ENCODE measurements at places on chromosomes 3 and 15. TPM values are rescaled to one million over a fixed set of nuclear protein-coding genes. Genes with fewer than 3 reads are reported as not detected.

Gene MAPKBP1
- total RNA-seq, result 16.0 TPM

Gene BCL6
- total RNA-seq, result 17.2 TPM

Gene TM4SF18
- not detected for total RNA-seq

Gene C2CD4A
- 0.09 TPM for total RNA-seq

Gene TMEM87A
- 47.2 TPM for total RNA-seq

Gene MEIS2
- not detected for total RNA-seq

Gene SCAANT1
- not detected for total RNA-seq

Gene FGD5
- total RNA-seq, result not detected

Gene ROPN1
- not detected for total RNA-seq

GRCh38 chr15:43025150-43025549 is 80.7 kb downstream of the UBR1 start:
- no peak for DNase-seq

- no peak for DNase-seq
Observed at GRCh38 chr15:31101262-31102038, at the start of gene TRPM1. TRPM1 (minus strand) TSS chr15:31101725; CDS start chr15:31081355, 20,370 bp downstream.

GRCh38 chr3:160005004-160005403 is 16.4 kb downstream of the IL12A start:
- no peak for DNase-seq

DNA sequence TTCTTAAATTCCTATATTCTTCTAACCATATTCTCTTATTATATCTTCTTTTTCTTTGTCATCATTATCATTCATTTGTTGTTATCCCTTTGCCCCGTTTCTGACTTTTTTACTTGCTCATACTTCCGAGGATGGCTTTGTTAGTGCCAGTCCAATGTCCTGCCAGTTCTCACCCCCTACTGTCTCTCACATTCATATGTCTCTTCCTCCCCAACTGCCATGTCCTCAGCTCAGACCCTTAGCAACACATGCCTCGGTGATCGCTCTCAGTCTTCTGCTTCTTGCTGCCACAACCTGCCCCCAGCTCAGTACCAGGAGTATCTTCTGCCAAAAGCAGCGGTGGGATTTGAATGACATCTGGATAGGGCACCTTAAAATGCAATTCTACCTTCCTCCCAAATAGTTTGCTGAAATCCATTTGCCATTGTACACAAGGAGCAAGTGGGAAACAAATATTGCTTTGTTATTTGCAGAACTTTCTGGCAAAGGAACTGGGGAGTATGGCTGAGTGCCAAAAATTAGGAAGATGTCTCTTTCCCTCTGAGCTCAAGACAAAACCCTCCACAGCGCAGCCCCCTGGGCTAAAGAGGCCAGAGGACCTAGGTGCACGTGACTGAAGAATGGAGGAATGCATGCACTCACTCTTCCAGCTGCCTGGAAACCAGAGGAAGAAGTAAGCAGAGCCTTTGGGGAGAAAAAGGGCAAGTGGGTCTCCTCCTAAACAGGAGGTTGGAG is 57.7 kb upstream of the CTNNB1 start:
- DNase-seq, result no peak

DNA sequence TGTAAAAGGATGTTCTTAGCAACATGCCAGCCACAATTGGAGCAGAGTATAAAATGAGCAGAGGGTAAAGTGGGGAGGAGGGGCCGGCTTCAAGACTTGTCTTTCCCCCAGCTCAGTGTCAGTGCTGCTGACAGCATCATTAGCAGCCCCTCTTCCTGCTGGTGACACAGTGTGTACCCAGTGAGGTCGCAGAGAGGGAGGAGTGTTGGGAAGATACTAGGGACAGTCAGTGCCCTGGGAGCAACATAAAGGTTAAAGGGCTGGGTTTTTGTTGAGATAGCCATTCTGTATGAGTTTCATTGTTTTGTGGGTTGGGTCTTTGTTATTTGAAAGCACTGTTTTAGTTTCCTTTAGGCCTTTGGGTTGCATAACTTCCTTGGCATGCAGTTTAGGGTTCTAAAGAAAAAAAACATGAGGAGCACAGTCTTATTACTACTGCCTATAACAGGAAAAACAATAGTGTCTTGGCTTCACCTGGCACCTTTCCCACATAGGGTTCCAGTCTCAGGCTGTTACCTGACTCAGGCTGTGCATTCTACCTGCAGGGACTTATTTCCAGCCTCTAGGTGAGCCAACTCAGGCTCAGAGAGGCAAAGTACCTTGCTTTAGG is 94.1 kb upstream of the SKOR1 start:
- DNase-seq, result no peak

- no peak for DNase-seq
Observed at GRCh38 chr3:158528076-158528674, 42.8 kb upstream of the MLF1 start.

DNA sequence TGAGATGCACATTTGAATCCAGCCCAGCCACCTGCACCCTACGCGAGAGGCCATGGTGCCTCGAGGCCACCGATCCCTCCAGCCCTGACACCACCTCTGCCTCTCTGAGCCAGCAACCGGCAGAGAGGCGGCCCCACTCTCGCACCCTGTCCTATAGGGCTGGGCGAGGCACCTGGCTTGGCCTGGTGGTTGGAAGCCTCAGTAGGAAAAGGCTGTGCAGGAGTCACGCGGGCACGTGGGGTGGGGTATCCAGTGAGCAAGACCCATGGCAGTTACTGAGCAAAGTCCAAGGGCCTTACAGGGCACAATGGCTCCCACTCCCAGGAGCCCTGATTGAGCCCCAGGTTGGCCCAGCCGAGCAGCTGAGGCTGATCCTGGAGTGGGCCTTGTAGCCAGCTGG is 12.4 kb upstream of the DUSP7 start:
- no peak for DNase-seq

GRCh38 chr15:98827217-98827616 is 178.9 kb downstream of the IGF1R start:
- no peak for DNase-seq

DNA sequence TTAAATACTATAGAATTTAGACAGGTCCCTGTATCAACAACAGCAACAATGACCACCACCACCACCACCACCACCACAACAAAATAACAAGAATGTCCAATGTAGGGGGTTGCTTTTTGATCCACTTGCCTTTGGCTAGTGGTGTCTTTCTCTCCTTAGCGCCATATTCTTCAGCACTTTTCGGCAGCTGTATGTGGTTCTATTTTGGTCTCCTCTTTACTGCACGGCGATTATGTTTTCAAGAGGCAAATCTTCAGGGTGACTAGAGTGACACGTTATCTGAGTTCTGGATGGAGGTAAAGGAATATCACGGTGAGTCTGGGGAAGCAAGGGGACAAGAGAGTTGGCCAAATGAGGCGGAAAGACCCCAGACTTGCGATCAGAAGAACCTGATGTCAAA is 56.1 kb downstream of the ST6GAL1 start:
- DNase-seq, result no peak

DNA sequence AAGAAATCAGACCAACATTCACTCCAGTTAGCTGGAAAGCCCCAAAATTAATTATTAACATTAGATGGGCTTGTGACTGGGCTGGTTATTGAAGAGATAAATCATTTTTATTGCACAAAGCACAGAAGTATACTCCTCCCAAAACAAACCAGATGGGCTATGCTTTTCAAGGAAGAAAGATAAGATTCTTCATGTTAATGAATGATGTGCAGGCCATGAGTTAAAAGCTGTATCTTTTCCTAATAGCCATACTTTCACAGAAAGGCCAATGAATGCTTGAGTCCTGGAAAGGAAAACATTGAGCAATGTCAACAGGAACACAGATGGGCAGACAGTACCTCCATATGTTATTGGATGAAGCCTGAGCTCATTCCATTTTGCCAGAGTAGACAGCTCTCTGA is 55.4 kb downstream of the OCA2 start:
- DNase-seq, result no peak

DNA sequence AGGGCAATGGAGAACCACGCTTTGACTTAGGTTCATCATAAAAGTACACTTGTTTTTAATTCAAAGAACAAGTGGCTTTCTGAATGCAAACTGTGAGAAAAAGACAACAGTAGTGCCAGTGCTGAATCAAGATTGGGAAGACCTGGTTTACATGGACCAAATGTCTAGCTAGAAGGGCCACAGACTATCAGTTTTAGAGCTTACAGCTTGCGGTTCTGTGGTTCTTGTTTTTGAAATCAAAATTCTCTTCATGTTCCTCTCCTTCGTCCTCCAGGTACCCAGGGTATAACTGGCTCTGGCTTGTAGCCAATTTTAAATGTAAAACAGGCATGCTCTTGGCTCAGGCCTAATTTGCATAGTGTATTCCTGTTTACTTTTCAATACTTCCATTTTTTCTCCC is 124.6 kb downstream of the TGFBR2 start:
- DNase-seq, result peak; percentile 24

GRCh38 chr3:76502076-76502475 is 537.8 kb upstream of the ROBO2 start:
- DNase-seq, result no peak

GRCh38 chr15:67937153-67937761 is 97.4 kb upstream of the RNU6-1 start:
- DNase-seq, result no peak

DNA sequence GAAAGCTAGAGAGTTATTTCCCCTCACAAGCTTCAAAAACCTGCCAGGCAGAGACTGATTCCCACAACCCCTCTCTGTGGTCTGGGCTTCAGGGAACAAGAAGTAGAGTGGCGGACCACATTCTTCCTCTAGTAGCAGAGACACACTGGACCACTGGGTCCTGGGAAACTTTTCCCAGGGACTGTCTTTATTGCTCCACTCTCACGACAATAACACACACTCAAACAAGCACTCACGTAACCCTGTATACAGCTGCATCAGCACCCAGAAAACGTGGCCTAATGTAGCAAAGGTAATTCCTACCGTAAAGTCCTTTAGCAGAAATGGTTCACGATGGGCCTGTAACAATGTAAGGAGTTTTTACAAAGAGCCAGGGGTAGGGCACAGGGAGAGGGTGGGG is 27.6 kb downstream of the CPOX start:
- no peak for DNase-seq

- no peak for DNase-seq
Observed at GRCh38 chr3:157926822-157927221, 179.4 kb downstream of the SHOX2 start.

DNA sequence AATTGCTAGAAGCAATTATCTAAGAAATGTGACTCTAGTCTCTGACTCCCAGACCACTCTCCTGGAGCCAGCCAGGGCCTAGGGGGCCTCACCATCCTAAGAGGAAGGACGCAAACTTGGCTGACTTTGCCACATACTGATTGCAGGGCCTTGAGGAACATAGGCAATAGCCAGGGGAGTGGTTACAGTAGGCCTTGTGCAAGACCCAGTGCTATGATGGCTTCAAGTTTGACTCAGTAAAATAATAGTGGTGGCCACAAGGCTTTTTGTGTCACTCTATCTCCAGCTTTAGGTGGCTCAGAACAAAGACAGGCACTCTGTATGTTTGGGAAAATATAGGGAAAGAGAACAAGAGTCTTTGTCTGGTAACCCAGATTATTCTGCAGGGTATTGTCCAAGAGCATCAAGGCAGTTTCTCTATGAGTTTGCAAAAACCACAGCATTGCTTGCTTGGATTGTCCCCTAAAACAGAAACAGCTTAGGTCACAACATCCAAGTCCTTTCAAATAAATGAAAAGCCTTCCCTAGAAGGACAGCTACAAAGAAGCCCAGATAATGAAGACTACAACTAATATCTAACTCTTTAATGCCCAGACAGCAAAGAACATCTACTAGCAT is 631.5 kb downstream of the PYDC2 start:
- DNase-seq, result no peak

DNA sequence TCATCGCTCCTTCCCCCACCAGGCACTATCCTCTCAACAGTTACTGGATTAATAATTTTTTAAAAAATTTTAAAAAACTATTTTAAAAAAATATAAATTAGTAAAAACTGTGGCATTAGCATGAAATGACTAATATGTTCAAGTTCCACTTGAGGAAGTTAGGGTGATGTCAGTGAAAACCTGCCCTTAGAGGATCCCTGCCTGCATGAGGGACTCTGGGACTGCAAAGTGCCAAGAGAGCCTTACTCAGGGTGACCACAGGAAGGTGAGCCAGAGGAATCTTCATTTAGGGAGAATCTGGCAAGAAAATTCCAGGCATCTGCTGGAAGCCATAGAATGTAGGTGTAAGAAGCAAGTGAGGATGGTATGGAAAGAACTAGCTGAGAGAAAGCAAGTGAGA is 157.7 kb upstream of the BCL6 start:
- DNase-seq, result no peak

DNA sequence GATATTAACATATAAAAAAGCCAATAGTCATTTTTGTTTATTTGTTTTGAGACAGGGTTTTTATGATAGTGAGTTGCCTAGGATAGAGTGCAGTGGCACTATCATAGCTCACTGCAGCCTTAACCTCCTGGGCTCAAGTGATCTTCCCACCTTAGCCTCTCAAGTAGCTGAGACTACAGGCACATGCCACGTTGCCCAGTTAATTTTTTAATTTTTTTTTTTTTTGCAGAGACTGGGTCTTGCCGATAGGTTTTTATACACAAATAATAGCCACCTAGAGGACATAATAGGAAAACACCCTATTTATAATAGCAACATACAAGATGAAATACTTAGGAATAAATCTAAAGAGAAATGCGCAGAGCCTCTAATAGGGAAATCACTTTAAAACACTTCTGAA is 13.3 kb downstream of the EIF3J start:
- DNase-seq, result no peak

DNA sequence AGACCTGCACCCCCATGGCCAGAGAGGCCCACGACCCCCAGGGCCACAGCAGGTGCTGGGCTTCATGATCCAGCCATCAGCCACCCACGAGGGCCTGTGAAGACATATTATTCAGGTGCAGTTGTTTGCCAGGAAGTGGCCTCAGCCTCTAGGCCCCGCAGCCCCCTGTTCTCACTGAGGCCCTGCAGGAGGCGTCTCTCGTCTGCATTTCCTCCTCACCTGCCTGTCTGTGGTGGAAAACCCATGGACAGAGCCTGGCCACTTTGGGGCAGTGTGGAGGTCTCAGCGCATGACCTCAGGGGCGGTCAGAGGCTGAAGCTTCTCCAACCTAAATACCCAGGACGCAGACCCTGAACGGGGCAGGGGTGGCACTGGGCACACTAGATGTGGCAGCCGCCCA is 18.6 kb downstream of the UROC1 start:
- DNase-seq, result no peak

DNA sequence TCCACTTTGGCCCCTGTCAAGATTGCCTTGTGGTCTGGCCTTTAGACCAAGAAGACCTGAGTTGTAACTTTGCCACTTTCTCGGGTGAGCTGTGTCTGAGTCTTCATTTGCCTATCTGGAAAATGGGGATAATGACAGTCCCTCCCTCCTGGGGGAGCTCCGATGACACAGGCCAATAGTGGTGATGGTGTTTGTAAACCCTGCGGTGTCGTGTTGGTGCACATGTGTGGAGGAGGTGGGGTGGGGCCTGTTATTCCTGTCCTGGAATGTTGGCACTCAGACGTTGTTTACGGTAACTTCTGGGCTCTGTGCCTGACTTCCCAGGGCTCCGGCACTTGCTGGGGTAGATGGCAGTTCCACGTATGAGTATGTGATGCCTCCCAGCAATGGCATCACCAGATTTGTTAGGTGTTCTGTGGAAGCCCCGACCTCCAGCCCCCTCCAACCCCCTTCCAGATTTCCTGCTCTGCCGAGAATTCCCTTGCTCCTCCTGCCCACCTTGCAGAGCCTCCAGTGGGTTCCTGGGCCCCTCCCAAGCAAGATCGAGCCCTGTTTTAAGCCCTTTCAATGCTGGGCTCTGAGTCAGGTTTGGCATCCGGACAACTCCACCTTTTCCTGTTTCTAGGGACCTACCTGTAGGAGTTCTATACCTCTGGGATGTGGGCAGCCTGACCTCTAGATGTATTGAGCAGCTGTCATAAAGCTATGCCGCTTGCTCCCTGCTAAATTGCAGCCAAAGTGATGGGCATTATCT is 31.4 kb downstream of the HRH1 start:
- DNase-seq, result no peak

- no peak for DNase-seq
Observed at GRCh38 chr3:106247902-106248684, 379.3 kb upstream of the CBLB start.

GRCh38 chr3:14804835-14805780 is 13.7 kb upstream of the FGD5 start:
- no peak for DNase-seq

All from CD8-positive, alpha-beta memory T cell (primary cell).